Ammon's horn (tissue), 1 donor: ENCODE measurements at places on chromosomes 5 and 9.

DNA sequence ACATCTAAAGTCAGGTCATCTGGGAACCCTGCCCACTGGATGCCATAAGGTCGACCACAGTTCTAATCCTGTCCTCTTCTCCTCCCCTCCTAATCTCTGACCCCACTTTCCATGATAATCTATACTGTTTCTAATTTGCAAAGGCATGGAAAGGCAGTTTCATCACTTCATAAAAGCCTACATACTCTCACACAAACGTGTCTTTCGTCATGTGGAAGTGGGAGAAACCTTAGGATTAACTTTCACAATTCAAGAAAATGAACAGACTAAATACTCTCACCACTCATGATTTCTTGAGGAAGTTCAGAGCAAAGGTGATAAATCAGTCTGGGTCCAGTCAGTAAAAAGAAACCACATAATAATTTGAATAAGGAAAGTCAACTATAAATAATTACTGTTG, 5.5 kb downstream of the FANCC start:
- no peak for DNase-seq

DNA sequence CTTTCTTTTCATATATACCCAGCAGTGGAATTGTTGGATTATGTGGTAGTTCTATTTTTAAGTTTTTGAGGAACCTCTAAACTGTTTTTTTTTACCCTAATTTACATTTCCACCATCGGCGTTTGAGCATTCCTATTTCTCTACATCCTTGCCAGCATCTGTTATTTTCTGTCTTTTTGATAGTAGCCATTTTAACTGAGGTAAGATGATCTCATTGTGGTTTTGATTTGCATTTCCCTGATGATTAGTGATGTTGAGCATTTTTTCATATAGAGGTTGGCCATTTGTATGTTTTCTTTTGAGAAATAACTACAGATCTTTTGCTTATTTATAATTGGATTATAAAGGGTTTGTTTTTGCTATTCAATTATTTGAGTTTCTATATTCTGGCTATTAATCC, 71.7 kb upstream of the TNC start:
- no peak for DNase-seq

DNA sequence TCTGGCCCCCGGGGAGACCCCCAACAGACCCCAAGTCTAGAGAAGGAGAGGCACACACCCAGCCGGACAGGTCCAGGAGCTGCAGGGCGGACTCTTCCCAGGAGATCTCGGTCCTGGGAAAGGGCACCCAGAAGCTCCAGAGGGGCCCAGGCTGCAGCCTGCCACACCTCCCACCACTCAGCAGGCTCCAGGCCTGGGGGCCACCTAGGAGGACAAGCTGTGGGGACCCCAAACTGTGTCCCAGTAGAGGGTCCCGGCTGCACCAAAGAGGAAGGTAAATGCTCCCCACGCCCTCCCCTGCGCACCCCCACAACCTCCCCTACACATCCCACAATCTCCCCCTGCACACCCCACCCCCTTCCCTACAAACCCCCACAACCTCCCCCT, 48.5 kb downstream of the PLEKHG4B start:
- no peak for DNase-seq

- DNase-seq: no peak
These were observed 549.1 kb downstream of the MTRR start for GRCh38 chr5:8418049-8418426.

DNA sequence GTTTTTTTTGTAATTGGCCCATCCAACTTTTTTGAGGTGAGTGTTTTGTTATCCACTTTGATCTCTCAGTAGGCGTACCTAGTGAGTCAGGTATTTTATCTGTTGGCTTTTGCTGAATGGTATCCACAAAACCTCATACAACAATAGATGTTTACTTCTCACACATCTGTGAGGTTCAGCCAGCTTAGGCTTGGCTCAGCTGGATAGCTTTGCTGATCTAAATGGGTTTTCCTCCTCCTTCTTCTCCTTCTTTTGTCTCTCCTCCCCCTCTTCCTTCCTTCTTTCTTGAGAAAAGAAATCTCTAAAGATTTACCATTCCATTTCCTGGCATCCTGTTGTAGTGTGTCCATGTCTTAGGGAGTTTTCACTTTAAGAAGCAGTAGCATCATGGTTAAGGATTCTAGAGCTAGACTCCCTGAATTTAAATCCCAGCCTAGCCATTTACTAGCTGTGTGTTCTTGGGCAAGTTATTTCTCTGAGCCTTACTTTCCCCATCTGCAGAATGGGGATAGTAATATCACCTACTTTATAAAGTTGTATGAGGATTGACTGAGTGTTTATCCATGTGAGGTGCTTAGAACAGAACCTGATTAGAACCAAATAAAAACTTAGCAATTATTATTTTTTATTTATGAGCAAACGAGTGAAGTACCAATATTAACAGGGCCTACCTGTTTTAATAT, 126.3 kb downstream of the ARHGAP26 start:
- DNase-seq: no peak

GRCh38 chr5:81194633-81195334, 38.3 kb upstream of the CKMT2 start:
- peak; percentile 76 for DNase-seq

GRCh38 chr5:108459769-108460168, 77.9 kb upstream of the FBXL17 start:
- peak; percentile 22 for DNase-seq

DNA sequence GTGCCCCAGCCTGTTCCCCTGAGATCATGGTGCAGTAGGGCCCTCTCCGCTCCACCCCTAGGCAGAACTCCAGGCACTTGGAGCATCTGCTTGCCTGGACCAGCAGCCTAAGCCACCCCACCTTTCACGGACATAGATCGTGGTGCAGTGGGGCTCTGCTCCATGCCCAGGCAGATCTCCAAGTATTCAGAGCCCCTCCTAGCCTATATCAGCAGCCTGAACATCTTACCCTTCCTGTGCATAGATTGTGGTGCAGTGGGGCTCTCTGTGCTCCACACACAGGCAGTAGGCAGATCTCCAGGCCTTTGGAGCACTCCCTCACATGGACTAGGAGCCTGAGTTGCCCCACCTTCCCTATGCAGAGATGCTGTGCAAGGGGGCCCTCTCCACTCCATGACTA, 103.0 kb downstream of the GLIS3 start:
- no peak for DNase-seq

GRCh38 chr5:154234551-154234950, 44.0 kb downstream of the GALNT10 start:
- DNase-seq: no peak

DNA sequence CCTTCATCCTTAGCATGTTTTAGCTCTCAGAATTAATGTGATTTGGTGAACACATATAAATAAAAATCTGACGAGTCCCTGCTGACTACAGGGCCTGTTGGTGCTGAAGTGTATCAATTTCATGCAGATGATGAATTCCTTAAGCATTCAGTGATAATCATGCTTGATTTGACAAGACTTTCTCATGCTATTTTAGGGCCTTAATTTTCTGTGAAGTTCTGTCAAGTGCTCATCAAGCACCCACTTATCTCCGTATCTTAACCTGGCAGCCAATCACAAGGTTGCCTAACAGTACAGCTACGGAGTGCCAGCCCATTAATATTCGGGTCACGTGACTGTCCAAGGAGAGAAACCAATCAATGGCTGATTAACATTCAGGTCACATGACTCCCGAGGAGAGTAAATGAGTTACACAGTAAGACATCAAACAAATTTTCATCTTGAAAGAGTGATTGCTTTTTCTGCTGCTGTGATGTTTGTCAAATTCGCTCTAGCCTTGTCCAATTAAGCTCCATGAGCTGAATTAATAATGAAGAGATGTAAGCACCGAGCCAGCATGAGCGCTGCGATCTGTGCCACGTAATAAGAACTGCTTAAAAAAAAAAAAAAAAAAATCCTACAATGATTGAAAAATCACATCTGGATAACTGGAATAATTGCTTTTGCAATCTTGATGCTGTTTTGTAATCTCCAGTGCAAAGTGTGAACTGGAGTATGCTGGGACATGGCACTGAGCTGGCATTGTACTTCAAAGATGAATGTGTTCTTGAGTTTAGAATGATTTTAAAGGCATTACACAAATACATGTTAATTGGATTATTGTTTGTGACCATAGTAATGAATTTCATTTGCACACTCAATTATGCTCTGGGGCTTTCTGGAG, 104.3 kb upstream of the SPATA31D4 start:
- peak; percentile 55 for DNase-seq

DNA sequence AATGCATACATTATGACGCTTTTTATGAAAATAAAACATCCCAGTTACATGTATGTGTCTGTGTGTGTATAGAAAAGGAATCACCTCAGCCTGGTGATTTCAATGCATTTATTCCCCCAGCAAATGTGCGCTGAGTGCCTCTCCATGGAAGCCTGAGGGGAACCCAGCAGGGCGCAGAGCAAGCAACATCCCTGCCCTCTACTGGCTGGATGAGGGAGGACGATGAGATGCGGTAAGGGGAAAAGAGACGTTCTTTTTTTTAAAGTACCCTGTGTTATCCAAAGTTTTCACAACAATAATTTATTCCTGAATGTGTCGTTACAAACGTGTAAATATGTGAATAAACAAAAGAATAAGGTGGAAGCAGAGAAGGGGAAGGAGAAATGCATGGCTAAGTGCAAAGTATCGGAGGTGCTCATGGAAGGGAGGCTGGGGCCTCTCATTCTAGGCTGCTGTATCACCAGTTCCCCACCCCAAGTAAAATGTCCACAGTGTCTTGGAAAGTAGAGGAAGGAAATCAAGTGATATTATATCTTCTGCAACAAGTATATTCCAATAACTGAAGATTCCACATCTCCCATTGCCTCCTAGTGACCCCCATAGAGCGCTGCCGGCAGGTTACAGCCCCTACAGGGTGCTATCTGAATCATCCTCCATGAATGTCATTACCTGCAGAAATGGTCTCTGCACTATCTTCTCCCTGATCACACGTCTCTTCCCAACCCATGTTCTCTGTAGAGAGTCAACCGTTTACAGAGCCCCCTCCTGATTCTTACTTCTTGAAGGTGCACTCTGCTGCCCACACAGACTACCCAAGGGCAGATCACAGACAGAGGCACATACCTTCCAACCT, 13.0 kb upstream of the ABLIM3 start:
- DNase-seq: peak; percentile 23

DNA sequence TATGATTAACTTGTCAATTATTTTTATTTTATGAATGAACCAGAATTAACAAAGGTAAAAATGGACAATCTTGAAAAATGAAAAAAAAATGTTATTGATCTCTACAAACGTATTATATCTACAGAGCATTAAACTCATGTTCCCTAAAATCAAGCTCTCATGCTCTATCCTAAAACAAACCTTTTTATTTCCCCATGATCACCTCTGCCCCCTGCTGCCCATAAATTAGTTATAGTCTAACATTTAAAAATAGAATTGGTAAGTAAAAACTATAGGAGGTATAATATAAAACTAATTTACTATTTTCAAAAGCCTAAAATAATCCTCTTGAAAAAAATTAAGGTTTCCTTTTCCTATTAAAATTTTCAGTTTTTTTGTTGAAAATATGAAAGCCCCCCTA, 168.0 kb upstream of the POU5F2 start:
- no peak for DNase-seq

DNA sequence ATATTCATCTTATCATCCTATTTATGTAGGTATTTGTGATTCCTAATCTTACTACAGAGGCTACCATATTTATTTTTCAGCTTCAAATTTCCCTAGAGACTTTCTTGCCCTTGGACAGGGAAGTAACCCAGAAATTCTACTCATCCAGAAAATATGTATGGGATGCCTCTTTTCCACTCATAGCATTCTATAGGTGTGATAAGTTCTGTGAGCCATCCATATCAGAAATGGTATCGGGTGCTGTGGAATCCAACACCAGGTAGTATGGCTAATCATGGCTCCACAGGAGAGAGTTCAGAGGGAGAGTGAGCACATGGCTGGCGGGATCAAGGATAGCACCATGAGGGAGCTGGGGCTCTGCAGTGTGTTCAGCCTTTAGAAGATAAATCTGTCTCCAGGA, 349.3 kb upstream of the ACTBL2 start:
- no peak for DNase-seq

- DNase-seq: no peak
These were observed 93.6 kb downstream of the NR3C1 start for GRCh38 chr5:143309661-143310431.

DNA sequence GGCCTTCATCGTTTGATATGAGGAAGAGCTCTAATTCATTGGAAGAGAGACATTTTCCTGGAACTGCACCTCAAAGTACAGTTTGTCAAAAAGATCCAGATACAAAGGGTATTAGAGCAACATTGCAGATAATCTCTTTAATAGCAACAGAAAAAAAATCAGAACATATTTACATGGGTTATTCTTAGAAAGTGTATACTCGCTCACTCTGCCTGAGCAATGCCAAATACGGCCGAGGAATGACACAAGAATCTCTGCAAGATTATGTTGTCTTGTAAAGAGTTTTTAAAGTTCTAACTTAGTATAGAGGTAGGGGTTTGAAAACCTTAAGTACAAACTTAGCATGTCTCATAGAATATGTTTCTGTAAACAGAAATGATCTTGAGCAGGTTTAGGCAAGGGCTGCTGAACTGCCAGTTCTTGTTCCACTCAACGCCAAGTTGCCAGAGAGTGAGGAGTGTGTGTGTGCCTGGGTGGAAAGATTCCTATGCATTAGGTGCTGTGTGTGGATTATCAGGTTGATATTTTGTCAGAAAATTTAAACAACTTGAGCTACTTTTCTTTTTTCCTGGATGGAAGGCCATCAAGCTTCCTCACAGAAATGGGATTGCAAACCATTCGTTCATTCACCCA, 41.8 kb upstream of the ERCC6L2 start:
- no peak for DNase-seq

- DNase-seq: no peak
These were observed 149.4 kb downstream of the C5orf15 start for GRCh38 chr5:133818869-133819600.

DNA sequence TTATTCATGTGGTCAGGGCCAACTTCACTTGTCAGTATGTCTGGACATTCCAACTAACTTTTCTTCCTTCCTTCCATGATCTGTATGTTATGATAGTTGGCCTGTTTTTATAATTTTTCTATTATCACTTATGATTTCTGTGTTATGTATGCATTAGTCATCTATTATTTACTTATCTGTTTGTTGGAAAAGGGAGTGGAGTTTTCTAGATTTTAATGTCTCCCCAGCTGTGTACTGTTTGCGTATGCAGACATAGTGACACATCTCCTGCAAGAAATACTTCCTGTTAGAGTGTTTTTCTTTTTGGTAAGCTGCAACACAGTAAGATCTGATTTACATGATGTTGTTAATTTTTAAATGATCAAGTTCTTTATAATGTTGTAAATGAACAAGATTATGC, 8.7 kb upstream of the INSYN2B start:
- no peak for DNase-seq

GRCh38 chr5:95555553-95555952, 652 bp downstream of the ARSK start:
- no peak for DNase-seq
